Stomach (tissue), 19 donors: ENCODE measurements at places on chromosomes 4 and X. TPM values are rescaled to one million over a fixed set of nuclear protein-coding genes. Genes with fewer than 3 reads are reported as not detected.

DNA sequence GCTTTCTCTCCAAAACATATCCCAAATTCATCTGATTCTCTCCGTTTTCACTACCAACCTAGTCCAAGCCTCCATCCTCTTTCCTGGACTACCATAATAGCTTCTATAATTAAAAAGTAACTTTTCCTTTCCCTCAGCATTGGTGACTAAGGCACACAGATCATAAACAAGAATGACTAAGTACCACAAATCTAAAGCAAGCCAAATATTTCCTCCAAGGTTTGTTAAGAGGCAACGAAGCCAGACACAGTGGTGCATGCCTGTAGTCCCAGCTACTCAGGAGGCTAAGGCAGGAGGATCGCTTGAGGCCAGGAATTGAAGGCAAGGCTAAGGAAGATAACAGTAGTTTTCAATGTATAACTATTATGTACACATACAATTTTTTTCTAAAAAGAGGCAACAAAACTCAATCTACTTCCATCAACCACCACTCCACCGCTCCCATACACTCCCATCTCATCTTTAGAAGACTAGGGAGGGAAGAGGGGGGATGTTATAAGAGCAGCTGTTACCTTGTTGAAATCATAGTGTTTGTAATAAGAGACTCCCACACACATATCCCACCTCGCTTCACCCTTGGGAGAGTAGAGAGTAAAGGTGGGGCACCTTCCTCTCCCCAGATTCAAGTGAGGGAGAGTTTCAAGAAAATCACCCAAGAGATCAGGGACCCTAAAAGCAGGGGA lies 4.2 kb upstream of the JCHAIN start:
- no peaks in the 10 kb centered on the region for H3K27me3 ChIP-seq
- H3K27ac ChIP-seq = no peak overlapping the region
- DNase-seq = no peak
- H3K36me3 ChIP-seq = no peaks in the 10 kb centered on the region
- H3K4me3 ChIP-seq = no peak overlapping the region
- H3K4me1 ChIP-seq = no peaks in the 10 kb centered on the region

- H3K27me3 ChIP-seq = no peaks in the 10 kb centered on the region
- H3K27ac ChIP-seq = no peak overlapping the region
- no peaks in the 10 kb centered on the region for H3K36me3 ChIP-seq
- DNase-seq = no peak
- no peaks in the 10 kb centered on the region for H3K4me1 ChIP-seq
Observed at GRCh38 chr4:86569103-86569870, 24.8 kb upstream of the PTPN13 start.

Gene EGFL6
- polyA plus RNA-seq = 2.4 TPM

GRCh38 chrX:39559229-39559628 lies 538.5 kb downstream of the BCOR start:
- no peak for DNase-seq
- H3K4me3 ChIP-seq = no peak overlapping the region
- H3K36me3 ChIP-seq = no peaks in the 10 kb centered on the region
- no peak overlapping the region for H3K27ac ChIP-seq
- no peaks in the 10 kb centered on the region for H3K4me1 ChIP-seq

Gene ARHGAP4
- 25.2 TPM for polyA plus RNA-seq

DNA sequence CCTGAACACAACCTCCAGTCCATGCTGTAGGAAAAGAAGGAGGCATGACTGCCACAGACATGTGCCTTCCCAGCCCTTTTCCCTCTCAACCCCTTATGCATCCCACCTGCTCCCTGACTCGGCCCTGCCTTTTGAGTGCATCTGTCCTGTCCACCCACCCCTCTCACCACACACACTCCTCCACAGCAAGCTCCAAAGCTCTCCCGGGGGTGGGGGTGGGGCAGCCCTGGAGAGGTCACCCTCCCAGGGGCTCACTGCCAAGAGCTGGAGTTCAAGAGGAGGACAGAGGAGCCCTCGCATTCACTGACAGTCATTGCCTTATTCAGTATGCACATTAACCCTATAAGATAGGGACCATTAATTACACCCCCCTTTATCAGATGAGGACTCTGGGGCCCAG lies 46.6 kb upstream of the MAMLD1 start:
- H3K4me3 ChIP-seq = no peak overlapping the region
- H3K27ac ChIP-seq = no peak overlapping the region
- no peak for DNase-seq
- H3K4me1 ChIP-seq = no peaks in the 10 kb centered on the region
- H3K36me3 ChIP-seq = no peaks in the 10 kb centered on the region
- H3K27me3 ChIP-seq = no peaks in the 10 kb centered on the region

DNA sequence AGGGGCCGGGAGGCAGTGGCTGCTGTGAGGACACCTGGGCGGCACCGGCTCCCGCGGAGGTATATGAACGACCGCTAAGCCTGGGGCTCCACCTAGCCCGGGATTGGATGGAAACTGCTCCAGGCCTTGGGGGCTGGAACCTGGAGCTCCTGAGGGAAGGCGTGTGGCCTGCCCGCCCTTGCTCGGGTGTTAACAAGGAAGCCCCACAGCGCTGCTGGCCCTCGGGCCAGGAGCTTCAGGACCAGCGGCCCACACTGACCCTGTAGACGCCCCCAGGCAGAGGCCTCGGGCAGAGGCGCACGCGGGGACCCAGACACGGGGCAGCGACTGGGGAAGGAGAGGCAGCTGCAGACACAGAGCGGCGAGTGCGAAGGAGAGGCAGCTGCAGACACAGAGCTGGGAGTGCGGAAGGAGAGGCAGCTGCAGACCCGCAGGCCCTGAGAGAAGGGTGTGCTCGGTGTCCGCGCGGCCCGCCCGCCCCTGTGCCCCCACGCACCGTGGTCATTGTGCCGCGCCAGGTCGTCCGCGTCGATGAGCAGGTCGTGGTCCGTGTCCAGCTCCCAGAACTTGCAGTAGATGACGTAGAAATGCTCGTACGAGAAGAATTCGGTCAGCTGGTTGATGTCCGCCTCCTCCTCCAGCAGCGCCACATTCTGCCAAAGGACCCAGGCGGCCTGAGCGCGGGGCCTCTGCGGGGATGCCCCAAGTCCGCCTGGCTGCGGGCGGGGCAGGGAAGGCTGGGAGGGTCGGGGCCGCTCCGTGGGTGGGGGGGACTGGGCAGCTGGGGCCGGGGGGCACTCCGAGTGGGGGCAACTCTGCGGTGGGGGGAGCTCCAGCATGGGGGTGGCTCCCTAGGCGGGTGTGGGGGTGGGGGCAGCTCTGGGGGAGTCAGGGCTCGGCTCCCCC lies 26.7 kb upstream of the GTPBP6 start:
- no peaks in the 10 kb centered on the region for H3K4me1 ChIP-seq
- no peaks in the 10 kb centered on the region for H3K27me3 ChIP-seq
- H3K36me3 ChIP-seq = peaks cover 30% of the 10 kb centered on the region
- DNase-seq = no peak

GRCh38 chr4:11604821-11605220 lies 176.1 kb upstream of the HS3ST1 start:
- H3K4me3 ChIP-seq = no peak overlapping the region
- no peaks in the 10 kb centered on the region for H3K36me3 ChIP-seq
- H3K4me1 ChIP-seq = peaks cover 5% of the 10 kb centered on the region

GRCh38 chrX:84865113-84865512 lies 138.6 kb upstream of the APOOL start:
- H3K27ac ChIP-seq = no peak overlapping the region
- no peaks in the 10 kb centered on the region for H3K36me3 ChIP-seq
- no peak for DNase-seq
- H3K27me3 ChIP-seq = no peaks in the 10 kb centered on the region
- H3K4me1 ChIP-seq = no peaks in the 10 kb centered on the region

- H3K4me1 ChIP-seq = no peaks in the 10 kb centered on the region
- no peak for DNase-seq
- no peak overlapping the region for H3K27ac ChIP-seq
- no peaks in the 10 kb centered on the region for H3K36me3 ChIP-seq
- H3K4me3 ChIP-seq = no peak overlapping the region
Observed at GRCh38 chr4:9808077-9808476, 26.6 kb downstream of the DRD5 start.

Gene UGT2B15
- polyA plus RNA-seq = 16.5 TPM

- H3K4me3 ChIP-seq = no peak overlapping the region
- no peaks in the 10 kb centered on the region for H3K27me3 ChIP-seq
- no peaks in the 10 kb centered on the region for H3K36me3 ChIP-seq
- no peak for DNase-seq
- no peaks in the 10 kb centered on the region for H3K4me1 ChIP-seq
Observed at GRCh38 chrX:35699642-35700041, 98.5 kb upstream of the MAGEB16 start.
